ENCODE measurements at places on chromosomes 12 and 14.
A peak's percentile ranks its signal among the peaks of the same experiment; 100 is the strongest.

GRCh38 chr12:46983959-46984841 lies 95.2 kb upstream of the PCED1B start:
- H3K27me3 ChIP-seq, result peaks cover 20% of the 10 kb centered on the region
- DNase-seq, result peak; percentile 27
- H3K4me3 ChIP-seq, result no peak overlapping the region
- no peaks in the 10 kb centered on the region for H3K36me3 ChIP-seq
- H3K4me1 ChIP-seq, result peaks cover 8% of the 10 kb centered on the region
- no peak overlapping the region for H3K27ac ChIP-seq

DNA sequence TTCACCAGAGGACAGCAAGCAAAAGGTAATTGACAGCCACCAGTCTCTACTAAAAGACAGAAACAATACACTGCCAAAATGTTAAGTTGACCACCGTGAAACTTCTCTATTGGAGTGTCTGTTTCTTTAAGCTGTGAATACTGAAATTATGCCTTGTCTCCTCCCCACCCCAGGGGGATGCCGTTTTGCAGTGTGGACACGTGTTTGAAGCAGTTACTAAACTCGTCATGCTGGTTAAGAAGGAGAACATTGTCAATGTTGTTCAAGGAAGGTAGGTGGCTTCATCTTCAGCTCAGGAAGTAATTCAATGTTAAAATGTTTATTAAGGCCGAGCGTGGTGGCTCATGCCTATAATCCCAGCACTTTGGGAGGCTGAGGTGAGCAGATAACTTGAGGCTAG lies 32.8 kb downstream of the KCTD10 start:
- no peak for DNase-seq
- H3K36me3 ChIP-seq, result peaks cover 3% of the 10 kb centered on the region
- H3K4me3 ChIP-seq, result no peak overlapping the region
- H3K27me3 ChIP-seq, result no peaks in the 10 kb centered on the region

DNA sequence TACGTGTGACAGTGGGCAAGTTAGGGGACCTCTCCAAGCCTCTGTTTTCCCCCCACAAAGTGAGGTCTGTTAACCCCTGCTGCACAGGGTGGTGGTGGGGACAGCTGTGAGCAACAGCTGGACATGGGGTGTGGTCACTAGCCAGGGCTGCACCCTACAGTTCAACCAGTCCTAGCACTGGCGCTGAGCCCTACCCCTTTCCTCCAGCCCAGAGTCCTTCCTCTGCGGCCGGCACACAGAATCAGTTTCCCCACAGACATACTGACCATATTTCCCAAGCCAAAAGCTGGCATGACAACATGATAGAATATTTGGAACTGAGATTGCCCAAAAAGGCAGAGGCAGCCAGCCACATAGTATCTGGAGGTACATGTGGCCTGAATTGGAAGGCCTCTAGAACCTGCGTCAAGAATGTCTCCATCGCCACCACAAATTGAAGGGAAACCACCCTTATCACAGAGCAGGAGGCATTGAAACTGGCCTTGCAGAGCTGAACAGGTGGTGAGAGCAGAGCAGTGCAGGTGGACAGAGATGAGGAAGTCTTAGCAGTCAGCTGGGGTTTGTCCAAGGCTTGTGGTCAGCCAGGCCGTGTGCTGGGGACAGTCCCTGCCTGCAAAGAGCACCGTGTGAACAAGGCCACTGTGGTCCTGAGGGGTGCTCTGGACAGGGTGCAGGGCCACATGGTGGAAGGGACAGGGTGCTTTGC lies 21.2 kb downstream of the DEGS2 start:
- H3K36me3 ChIP-seq, result peaks cover 12% of the 10 kb centered on the region
- peaks cover 3% of the 10 kb centered on the region for H3K4me1 ChIP-seq
- H3K27ac ChIP-seq, result peak overlapping the region; percentile 52
- H3K4me3 ChIP-seq, result no peak overlapping the region
- no peak for DNase-seq

- no peak overlapping the region for H3K27ac ChIP-seq
- no peak overlapping the region for H3K4me3 ChIP-seq
- no peaks in the 10 kb centered on the region for H3K36me3 ChIP-seq
- no peaks in the 10 kb centered on the region for H3K4me1 ChIP-seq
Measured at GRCh38 chr14:103126873-103127304, 3.6 kb downstream of the TNFAIP2 start.

DNA sequence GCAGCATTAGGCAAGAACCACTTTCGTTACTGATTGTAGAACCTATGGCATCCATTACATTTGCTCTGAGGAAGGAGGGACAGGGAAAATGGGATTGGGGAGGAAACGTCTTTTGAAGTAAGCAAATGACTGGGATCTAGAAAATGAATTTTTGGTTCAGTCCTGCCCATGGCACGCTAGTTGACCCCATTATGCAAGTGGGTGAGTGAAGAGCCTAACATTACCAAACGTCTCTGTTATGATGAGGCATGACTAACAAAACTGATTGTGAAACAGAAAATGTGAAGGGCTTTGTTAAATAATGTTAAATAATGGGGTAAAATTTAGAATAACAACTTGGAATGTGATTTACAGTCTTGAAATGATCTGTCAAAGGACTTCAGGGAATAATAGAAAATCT lies 38.9 kb downstream of the CPSF2 start:
- H3K27me3 ChIP-seq, result no peaks in the 10 kb centered on the region
- peaks cover 8% of the 10 kb centered on the region for H3K4me1 ChIP-seq
- H3K36me3 ChIP-seq, result peaks cover 58% of the 10 kb centered on the region

All from activated naive CD8-positive, alpha-beta T cell treated with anti-CD3 and anti-CD28 coated beads, Interleukin-2, amount 10 ng/mL, durations not matched to agents 7 days and 5 days (primary cell).